Left ventricle myocardium inferior (tissue), 1 donor: ENCODE measurements at places on chromosomes 2 and 18.

- no peak for DNase-seq
These were observed 71.8 kb downstream of the TGOLN2 start for GRCh38 chr2:85255813-85256594.

DNA sequence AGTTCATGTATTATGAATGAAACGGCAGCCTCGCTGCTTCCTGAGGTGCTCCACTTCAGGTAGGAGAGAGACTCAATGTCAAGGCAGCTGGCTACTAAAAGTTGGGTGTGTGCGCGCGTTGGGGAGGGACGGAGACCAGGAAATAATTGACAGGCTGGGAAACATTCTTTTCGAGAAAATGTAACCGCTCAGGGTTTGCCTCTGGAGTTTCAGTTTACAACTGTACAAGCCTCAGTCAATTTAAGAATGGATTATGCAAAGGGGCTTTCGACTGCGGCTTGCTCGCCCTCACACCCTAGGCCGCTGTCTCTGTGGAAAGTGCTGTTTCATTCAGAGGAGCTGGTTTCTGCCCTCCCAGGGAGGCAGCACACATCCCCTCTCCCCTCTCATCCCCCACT, 4.4 kb upstream of the SPRED2 start:
- no peak for DNase-seq

- no peak for DNase-seq
These were observed 173.6 kb downstream of the GRB14 start for GRCh38 chr2:164447660-164448059.

DNA sequence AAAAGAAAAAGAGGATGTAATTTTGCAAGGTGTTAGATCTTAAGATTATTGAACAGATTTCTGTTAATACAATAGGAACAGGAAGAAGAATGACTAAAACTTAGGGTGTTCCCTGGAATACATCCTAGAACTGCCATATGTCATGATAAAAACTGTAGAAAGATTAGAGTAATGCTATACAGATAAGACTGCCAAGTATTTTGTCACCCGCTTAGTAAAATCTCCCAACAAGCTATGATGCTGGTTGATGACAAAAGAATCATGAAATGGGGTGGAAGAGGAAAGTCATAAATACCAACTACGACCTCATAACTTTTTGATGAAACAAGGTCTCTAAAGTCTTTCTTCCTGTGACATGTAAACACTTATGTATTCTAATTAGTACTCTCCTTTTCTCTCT, 163.6 kb upstream of the COL3A1 start:
- DNase-seq = no peak

GRCh38 chr2:130720036-130720435, 8.8 kb upstream of the GPR148 start:
- DNase-seq = no peak

- DNase-seq = no peak
These were observed 196.3 kb upstream of the SIX3 start for GRCh38 chr2:44744961-44745892.

GRCh38 chr2:169978402-169979017, 151.3 kb downstream of the UBR3 start:
- no peak for DNase-seq

DNA sequence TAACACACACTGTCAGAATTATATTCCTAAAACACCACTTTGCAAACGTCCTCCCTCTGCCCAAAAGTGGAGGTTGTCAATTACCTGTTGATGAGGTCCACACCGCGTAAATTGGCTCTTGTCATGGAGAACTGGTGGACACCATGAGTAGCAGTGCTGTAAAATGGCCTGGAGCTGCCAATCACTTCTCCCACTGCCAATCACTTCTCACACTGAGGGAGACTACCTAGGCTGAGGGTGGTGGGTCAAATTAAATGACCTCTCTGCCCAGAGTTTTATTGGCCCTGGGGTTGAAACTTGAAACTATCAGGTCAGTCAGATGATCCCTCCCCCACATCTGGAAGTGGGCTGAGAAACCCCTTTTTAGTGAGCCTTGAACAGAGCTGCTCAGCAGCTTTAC, 89.6 kb downstream of the SOWAHC start:
- no peak for DNase-seq

GRCh38 chr2:71756280-71756906, 303.0 kb downstream of the DYSF start:
- DNase-seq = no peak

DNA sequence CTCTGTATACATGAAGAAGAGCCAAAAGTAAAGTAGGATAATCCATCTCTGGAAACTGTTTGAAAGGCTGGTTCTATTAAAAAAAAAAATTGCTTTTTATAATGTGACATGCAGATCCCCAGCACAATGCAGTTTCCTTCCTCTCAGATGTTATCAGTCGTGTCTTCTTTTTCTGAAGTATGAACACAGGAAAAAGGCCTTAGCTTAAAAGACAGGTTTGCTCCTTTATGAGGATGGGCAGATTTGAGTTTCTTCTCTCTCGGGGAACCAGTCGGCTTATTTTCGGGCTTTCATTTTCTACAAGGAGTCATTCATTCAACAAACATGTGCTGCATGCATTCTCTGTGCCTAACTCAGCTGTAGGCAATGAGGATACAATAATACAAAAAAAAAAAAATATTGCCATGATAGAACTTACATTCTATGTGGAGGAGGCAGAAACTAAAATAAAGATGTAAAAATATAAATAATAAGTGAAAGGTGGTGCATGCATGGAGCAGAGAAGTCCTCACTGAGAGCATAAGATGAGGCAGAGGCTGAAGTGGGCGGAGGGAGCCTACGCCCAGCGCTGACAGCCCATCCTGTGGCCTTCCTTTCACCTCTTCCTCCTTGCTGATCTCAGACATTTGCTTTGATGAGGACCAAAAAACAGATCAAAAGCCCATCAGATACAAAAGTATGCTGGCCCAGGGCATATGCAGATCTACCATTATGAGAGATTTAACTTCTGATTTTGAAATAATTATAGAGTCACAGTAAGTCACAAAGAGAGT, at the start of gene CD226:
CD226 (minus strand) TSS at position 513 of the 773 bp plus-strand sequence; CDS start at position 46, 467 bp downstream.
- no peak for DNase-seq

DNA sequence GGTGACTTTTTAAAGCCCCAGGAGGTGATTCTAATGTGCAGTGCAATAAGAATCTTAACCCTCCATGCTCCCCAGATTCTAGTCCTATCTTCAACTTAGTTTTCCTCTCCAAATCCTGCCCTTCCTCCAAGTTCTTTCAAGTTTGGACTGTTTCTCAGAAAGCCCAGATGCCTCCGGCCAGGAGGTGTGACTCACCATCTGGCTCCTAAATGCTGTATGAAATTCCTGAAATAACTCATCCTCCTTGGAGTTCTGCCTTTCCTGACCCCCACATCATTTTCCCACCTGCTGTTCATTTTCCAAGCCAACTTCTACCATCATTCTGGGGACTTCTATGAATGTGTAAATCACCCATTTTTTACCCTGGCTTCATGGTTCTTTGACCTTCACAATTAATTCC, 118.2 kb upstream of the NOL4 start:
- no peak for DNase-seq

DNA sequence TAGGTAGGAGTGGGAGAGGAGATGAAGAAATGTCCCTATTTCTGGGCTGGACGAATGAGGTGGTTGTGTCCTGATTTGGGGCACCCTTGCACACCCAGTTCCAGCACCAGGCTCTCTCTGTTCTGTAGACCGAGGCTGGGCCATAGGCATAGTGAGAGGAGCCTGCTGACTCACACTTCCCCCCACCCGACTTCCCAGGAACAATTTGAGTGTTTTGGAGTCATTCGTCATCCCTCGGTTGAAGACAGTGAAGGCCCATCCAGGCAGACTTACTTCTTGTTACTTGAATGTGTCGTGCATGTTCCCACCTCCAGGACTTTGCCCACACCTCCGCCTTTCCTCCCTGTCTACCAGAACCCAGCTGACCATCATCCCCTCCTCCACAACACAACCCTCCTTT, 179.1 kb downstream of the HAUS1 start:
- DNase-seq = no peak

GRCh38 chr2:85772019-85772745, 18.4 kb downstream of the ATOH8 start:
- DNase-seq = peak; percentile 99

GRCh38 chr2:10934308-10934978, 22.7 kb downstream of the KCNF1 start:
- no peak for DNase-seq

- DNase-seq = no peak
These were observed 9.4 kb upstream of the ARHGAP28 start for GRCh38 chr18:6719910-6720683.

DNA sequence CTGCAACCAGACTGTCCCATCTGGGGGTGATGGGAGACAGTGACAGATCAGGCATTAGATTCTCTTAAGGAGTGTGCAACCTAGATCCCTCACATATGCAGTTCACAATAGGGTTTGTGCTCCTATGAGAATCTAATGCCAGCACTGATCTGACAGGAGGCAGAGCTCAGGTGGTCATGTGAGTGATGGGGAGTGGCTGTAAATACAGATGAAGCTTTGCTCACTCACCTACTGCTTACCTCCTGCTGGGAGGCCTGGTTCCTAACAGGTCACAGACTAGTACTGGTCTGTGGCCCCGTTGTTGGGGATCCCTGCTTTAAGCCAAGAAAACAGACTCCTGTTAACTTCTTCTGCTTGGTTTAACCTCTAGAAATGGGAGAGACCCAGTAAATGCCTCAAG, 3.2 kb downstream of the CYP27A1 start:
- no peak for DNase-seq

GRCh38 chr2:99868260-99868659, 274.1 kb downstream of the AFF3 start:
- DNase-seq = no peak

DNA sequence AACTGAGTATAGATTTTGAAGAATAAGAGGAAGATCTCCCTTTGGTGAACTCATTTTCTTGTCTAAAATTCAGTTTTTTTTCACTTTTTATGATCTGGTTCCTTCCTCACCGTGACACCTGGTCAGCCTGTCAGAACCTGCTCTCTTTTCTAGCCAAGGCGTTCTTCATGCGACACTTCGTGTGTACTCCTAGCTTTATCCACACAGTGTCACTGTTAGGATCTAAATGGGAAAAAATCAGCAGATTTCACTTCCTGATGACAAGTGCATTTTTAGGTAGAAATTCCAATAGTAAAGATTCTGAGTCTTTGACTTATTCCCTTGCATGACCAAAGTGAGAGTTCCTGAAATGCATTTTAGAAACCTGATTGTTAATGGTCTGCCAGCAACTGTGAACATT, 89.8 kb downstream of the KLHL14 start:
- DNase-seq = no peak

- DNase-seq = no peak
These were observed 495.1 kb upstream of the CNTNAP5 start for GRCh38 chr2:123530004-123530403.

DNA sequence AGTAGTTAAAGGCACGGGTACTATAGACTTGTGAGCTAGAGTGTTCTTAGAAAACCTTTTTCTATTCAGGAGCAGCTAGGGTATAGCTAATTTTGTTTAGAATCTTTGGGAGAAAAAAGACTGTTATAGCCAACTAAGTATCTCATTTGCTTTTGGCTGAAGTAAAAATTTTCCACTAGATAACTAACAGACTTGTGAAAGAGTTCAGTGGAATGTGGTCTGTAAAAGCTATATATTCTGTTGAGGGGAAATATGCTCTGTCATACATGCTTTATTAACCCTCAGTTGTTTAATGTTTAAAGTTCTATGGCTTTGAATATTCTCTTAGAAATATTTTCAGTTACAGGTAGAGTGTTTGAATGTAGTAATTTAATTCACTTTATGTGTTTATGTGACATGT, 49.7 kb downstream of the RIF1 start:
- DNase-seq = no peak

DNA sequence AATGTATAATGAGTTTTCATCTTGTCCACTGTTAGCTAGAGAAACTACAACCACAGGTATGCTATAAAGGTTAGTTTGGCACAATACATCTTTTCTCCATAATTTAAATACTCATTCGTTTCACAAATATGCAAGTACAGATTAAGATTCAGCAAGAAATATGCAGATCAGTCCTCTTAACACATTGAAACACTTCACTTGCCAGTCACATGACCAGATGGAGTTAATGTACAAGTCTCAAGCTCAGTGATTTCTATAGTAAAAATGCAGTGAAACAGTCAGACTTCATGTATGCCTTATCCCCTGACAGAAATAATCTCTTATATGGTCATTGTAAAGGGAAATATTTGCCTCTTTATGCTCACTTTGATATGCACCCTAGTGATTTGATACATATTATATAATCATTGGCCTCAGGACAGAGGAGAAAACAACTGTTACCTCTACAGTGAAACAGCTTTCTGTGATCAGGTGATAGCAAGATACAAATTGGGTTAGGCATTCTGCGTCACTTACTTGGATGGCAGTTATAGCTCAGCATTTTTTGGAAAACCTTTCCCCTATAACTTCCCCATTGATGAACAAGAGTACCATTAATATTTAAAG, 104.6 kb downstream of the TCF4 start:
- DNase-seq = no peak

DNA sequence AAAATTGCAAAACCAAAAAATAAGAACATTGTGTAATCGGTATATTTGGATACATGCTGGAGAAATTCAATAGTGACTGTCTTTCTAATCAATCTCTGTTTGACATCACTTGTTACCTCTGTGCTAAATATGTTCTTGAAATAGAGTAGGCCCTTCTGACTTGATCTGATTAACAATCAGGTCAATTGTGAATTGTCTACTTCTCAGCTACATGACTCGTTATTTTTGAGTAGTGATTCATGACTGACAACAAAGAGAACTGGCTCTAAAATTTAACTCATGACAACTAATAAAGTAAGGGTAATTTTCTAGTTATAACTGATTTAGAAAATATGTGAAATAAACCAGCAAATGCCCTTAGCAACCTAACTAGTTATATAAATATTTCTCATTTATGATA, 312.1 kb downstream of the TMX3 start:
- DNase-seq = no peak

DNA sequence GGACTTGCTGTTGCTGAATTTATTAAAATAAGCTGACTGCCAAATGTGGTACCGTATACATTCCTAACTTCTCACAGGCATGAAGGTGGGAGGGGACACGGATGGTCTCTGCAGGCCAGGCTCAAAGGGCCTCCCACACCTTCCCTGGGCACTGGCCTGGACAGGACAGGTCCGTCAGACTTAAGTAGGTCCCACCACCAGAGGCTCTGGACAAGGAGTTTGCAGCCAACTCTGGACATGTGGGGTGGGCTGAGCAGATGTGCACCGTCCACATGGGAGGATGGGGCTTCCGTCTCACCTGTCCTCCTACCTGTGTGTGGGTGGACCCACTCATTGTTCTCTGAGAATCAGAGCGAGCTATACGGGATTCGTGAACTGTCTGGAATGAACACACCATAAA, 8.2 kb downstream of the ODC1 start:
- no peak for DNase-seq
